ENCODE measurements at places on chromosomes 5 and 9.

- DNase-seq, result no peak
Measured at GRCh38 chr5:42720251-42720650, 36.4 kb upstream of the CCDC152 start.

- DNase-seq, result no peak
Measured at GRCh38 chr5:149423049-149423793, 44.1 kb upstream of the IL17B start.

DNA sequence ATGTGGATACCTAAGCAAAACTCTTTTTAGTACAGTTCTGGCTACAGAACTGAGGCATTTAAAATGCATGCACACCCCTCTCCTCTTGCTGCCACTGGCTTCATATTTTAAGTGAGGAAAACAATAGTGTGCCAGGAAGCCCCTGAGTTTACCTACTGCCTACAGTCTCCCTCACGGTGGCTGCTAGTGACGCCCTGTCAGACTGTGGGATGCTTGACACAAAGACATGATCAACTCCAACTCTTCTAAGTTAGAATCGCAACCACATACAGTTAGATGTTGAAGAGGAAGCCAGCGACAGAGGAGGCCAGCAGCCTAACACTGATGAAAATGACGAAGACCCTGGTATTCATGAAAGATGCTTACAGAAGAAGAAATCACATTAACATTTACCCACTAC, 1.3 kb downstream of the SEC16A start:
- DNase-seq, result no peak

GRCh38 chr5:27494887-27495286, 456.5 kb upstream of the CDH9 start:
- DNase-seq, result no peak

GRCh38 chr5:146394486-146394885, 52.6 kb upstream of the TCERG1 start:
- no peak for DNase-seq

- DNase-seq, result no peak
Measured at GRCh38 chr5:57527870-57528269, 45.3 kb upstream of the ACTBL2 start.

- no peak for DNase-seq
Measured at GRCh38 chr9:1591310-1591709, 423.8 kb upstream of the SMARCA2 start.

- no peak for DNase-seq
Measured at GRCh38 chr5:10857338-10857733, 96.3 kb upstream of the DAP start.

- DNase-seq, result no peak
Measured at GRCh38 chr5:130801963-130802362, 363.1 kb downstream of the HINT1 start.

GRCh38 chr5:125695996-125696655, 727.1 kb upstream of the GRAMD2B start:
- DNase-seq, result no peak

DNA sequence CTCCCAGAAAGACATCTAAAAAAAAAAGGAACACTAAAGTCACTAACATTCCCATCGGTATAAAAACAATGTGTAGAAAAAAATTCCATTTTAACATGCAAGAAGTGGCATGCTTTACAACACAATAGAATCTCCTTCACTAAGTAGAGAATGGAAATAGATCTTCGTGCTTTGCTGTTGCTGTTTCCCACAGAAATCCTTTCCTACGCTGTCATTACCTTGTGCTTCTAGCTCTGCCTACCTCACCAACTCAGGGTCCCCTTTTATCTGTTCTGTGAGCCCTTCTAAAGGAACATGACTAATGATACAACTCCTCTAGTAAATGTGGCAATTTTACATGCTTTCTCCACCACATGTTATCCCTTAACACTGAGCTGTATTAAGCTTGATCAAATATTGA, 202.9 kb downstream of the MCTP1 start:
- no peak for DNase-seq

- no peak for DNase-seq
Measured at GRCh38 chr9:79387101-79387835, 184.5 kb upstream of the TLE4 start.

GRCh38 chr9:130107234-130107861, 53.6 kb downstream of the GPR107 start:
- DNase-seq, result peak; percentile 83

- DNase-seq, result no peak
Measured at GRCh38 chr9:127565231-127565630, 46.8 kb upstream of the STXBP1 start.

DNA sequence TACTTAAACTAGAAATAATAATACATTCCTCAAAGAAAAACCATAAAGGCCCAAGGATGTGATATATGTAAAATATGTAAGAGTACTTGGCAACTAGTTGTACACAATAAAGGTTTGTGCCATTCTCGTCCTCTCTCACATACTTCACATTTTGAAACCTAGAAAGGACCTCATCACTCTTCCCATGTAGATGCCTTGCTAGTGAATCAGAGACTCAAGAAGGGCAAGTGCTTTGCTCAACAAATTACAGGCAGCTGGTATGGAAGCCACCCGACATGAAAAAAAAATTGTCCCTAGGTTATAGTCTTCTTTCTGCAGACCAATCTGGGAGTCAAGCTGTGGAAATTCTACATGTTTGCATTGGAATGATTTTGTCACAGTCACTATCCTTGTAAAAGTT, 31.7 kb downstream of the ADRB2 start:
- DNase-seq, result no peak

- no peak for DNase-seq
Measured at GRCh38 chr5:131230406-131230805, 33.4 kb upstream of the CDC42SE2 start.

DNA sequence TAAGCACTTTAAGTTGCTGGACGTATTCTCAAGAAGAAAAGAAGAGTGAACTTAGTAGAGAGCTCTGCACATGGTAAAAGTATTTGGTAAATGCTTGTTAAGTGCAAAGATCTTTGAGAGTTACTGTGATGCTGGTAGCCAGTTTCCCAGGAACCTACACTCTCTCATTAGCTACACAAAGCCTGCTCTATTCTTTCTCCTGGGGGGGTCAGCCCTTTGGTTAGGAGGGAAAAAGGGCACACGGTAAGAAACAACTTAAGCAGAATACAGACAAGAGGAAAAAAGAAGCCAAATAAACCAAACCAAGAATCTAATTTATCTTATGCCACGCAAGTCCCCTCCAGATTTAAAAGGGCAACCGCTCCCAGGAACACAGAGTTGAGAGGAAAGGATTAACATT, 1100.1 kb upstream of the CDH10 start:
- no peak for DNase-seq

DNA sequence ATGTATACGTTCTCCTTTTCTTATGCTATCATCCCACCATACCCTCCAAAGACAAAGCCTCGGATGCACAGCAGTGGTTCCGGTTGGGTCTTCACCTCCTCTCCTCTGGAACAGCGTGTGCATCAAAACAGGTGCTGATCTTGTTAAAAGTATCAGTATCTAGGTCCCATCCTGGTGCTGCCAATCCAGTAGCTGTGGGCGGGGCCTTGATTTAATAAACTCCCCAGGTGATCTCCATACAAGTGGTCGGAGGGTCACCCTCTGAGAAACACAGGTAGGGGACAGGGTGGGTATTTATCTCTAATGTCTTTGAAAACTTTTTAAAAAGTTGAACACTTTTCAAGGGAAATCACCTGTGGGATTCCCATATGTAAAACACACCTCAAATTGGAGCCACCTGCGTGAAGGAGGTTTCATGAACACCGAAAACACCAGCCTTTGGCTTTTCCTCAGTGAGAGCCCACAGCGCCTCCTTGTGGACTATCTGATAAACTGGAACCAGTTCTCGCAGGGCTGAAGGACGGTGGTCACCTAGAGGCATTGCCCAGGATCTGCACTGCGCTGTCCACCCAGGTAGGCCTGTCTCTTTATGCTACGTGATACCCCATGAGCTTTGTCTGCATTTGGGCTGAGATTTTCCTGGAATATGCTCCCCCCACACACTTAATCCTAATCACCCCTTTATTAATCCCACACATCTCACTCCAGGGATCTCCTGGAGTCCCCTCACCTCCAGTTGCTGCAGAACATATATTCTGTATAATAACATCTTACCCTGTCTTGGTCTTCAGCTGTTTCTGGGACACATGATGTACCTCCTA, 80.5 kb upstream of the EPB41L4B start:
- DNase-seq, result peak; percentile 46

- no peak for DNase-seq
Measured at GRCh38 chr9:2928411-2928810, 84.5 kb upstream of the PUM3 start.

DNA sequence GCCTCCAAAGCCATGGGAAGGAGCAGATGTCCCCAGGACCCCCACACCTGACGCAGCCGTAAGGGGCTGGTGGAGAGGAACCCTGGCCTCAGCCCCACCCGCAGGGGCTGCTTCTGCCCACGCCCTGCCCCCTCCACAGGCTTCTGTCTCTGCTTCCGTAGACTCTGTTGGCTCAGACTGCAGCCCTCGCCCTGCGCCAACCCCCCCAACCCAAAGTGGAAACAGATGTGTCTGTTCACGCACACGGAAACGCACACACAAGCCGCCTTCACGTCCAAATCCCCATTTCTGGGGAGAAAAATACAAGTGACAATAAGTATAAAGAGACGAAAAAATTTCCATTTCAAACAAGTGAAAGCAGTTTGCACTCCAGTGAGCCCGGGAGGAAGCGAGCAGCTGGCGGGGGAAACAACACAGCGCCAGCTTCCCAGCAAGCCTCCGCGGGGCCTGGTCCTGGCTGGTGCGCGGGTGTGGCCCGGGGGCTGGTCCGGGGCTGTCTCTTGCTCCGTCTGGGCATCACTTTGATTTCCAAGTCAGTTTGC, 32.6 kb upstream of the RXRA start:
- no peak for DNase-seq

DNA sequence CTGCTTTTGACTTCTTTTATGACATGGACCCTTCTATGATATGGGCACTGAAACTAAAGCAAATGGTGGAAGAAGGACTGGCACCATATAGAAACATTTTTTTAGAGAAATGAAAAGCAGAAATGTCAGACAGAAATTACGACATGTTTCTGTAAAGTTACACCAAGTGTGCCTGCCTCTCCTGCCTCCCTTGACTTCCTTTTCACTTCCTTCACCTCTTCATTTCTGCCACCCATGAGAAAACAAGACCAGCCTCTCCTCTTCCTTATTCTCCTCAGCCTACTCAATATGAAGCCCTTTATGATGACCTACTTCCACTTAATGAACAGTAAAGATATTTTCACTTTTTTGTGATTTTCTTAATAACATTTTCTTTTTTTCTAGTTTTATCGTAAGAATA, 44.5 kb downstream of the ERCC6L2 start:
- no peak for DNase-seq

- no peak for DNase-seq
Measured at GRCh38 chr9:97919217-97919813, 3.0 kb downstream of the TRMO start.

GRCh38 chr5:17854901-17855300, 220.6 kb downstream of the TAF11L14 start:
- no peak for DNase-seq

DNA sequence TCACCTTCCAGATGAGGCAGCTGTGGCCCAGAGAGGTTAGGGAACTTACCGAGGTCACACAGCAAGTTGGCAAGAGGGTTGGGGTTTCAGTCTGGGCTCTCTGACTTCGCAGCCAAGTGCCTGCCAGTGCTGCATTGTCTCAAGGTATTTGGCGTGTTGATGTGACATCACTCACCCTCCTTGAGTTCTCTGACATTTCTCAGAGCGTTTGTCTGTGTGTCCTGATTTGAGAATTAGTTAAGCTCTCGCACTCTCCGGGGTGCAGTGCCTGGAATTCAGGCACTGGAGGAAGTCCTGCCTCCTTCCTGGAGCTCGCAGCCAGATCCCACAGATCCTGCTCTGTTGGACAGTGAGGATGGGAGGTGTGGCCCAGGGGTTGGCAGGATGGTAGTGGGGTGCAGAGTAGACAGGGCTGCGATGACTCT, 25.7 kb downstream of the WWC1 start:
- DNase-seq, result no peak

GRCh38 chr9:304106-304505, 89.4 kb downstream of the DOCK8 start:
- no peak for DNase-seq

DNA sequence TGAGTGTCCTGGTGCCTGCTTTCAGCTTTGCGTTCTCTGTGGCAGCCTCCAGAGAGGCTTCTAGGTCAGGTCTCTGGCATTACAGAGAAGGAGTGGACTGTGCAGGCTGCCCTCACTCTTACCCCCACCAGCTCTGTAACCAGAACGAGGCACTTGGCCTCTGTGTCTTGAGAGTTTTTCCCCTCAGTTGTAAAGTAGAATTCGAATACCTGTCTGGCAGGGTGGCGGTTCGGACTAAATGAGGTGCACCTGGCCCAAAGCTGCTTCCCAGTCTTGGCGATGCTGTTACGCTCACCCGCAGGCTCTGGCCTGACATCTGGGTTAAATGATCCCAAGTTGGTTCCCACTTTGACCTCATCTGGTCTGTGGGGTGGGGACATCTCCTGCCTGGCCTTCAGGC, 40.1 kb downstream of the FAM78A start:
- DNase-seq, result no peak

DNA sequence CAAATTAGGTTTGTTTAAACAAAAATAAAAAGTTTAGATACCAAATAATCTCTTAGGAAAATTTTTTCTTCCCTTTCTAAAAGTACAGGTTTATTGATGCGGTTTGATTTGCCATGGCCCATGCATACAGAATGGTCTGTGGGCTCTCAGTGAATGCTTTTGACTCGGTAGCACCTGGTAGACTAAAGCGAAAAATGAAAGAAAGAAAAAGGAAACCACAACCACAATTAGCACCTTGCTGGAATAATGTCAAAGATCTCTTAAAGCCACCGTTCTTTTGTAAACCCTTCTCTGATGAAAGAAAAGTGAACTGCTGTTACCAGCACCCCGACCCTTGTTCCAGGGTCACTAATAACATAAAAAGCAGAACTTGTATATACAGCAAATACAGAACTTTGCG, 157.9 kb downstream of the NFIB start:
- DNase-seq, result no peak

DNA sequence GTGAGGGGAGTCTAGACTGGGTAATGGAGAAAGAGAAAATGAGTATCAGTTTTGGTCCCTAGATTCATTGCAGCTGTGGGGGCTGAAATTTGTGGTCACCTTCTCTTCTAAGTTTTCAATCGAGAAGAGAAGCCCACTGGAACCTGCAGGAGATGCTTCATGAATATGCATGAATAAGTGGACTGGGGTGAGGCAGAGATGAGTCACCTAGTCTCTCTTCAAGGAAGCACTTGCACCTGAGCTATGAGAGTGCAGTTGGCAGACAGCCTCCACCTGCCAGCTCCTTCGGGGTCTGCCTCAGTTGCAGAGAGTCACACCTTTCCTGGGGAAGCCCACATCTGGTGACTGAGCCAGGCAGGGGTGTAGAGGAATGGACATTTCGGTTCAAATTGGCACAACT, 69.1 kb downstream of the ZNF366 start:
- DNase-seq, result no peak

DNA sequence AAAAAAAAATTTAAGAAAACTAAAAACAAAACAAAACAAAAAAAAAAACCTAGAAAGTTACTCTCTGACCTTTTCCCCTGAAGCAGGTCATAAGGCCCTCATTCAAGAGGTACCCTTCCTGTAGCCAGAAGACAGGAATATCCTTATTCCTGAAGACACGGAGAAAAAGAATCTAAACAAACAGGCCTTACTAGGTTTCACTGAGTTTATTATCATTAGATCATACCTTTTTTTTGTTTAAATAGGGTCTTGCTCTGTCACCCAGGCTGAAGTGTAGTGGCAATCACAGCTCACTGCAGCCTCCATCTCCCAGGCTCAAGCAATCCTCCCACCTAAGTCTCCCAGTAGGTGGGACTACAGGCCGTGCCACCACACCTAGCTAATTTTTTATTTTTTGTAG, 11.7 kb upstream of the CDKN2AIPNL start:
- DNase-seq, result no peak
